ENCODE measurements at places on chromosomes 5 and 9. TPM values are rescaled to one million over a fixed set of nuclear protein-coding genes. Genes with fewer than 3 reads are reported as not detected.

- peaks cover 22% of the 10 kb centered on the region for H3K4me1 ChIP-seq
- peak; percentile 23 for DNase-seq
- H3K27ac ChIP-seq = no peak overlapping the region
- no peaks in the 10 kb centered on the region for H3K27me3 ChIP-seq
- no peak overlapping the region for H3K4me3 ChIP-seq
Observed at GRCh38 chr5:179800071-179800695, 6.4 kb downstream of the LTC4S start.

- no peak for DNase-seq
- no peak overlapping the region for H3K27ac ChIP-seq
- no peak overlapping the region for H3K4me3 ChIP-seq
- no peaks in the 10 kb centered on the region for H3K27me3 ChIP-seq
Observed at GRCh38 chr9:82939451-82939850, 123.5 kb downstream of the RASEF start.

DNA sequence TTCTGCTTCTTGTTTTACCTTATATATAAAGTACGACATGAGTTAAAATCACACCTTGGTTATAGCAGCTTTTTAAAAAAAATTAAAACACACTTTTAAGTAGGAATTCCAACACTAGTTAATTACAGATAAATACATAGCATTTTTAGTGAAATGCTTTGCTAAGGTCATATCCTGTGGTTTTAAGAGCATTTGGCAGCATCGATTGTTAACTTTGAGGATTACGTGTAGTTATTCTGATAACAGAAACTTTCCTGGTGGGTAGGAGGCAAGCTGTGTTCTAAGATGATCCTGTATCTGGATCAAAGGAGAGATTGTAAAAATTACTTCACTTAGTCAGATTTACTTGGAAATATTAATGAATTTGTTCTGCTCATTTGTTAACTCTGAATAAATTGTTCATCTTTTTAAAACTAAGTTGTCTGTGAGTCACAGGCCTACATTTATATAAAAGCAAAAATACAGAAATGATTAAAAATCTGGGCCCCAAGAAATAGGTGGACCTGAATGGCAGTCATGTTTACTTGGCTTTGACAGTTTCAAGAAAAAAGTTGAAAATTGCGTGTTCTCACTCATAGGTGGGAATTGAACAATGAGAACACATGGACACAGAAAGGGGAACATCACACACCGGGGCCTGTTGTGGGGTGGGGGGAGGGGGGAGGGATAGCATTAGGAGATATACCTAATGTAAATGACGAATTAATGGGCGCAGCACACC lies 58.3 kb downstream of the TRIO start:
- no peaks in the 10 kb centered on the region for H3K27me3 ChIP-seq
- no peaks in the 10 kb centered on the region for H3K36me3 ChIP-seq
- H3K4me1 ChIP-seq = peaks cover 84% of the 10 kb centered on the region
- peak overlapping the region; percentile 53 for H3K27ac ChIP-seq
- no peak overlapping the region for H3K4me3 ChIP-seq

GRCh38 chr9:18020121-18020745 lies 441.4 kb downstream of the SH3GL2 start:
- no peak overlapping the region for H3K4me3 ChIP-seq
- H3K36me3 ChIP-seq = no peaks in the 10 kb centered on the region
- no peak overlapping the region for H3K27ac ChIP-seq
- no peaks in the 10 kb centered on the region for H3K4me1 ChIP-seq

GRCh38 chr9:15104826-15105420 lies 194.7 kb upstream of the FREM1 start:
- H3K27me3 ChIP-seq = no peaks in the 10 kb centered on the region
- no peaks in the 10 kb centered on the region for H3K4me1 ChIP-seq
- H3K27ac ChIP-seq = no peak overlapping the region
- H3K4me3 ChIP-seq = no peak overlapping the region
- no peaks in the 10 kb centered on the region for H3K36me3 ChIP-seq
- no peak for DNase-seq

GRCh38 chr5:109315245-109315644 lies 94.5 kb downstream of the PJA2 start:
- no peaks in the 10 kb centered on the region for H3K27me3 ChIP-seq
- H3K4me1 ChIP-seq = no peaks in the 10 kb centered on the region
- DNase-seq = no peak
- no peaks in the 10 kb centered on the region for H3K36me3 ChIP-seq
- no peak overlapping the region for H3K27ac ChIP-seq
- H3K4me3 ChIP-seq = no peak overlapping the region

GRCh38 chr5:158414333-158414762 lies 555.4 kb upstream of the CLINT1 start:
- H3K4me1 ChIP-seq = peaks cover 17% of the 10 kb centered on the region
- H3K27ac ChIP-seq = peak overlapping the region; percentile 31
- H3K36me3 ChIP-seq = no peaks in the 10 kb centered on the region
- H3K27me3 ChIP-seq = no peaks in the 10 kb centered on the region
- no peak for DNase-seq
- no peak overlapping the region for H3K4me3 ChIP-seq

DNA sequence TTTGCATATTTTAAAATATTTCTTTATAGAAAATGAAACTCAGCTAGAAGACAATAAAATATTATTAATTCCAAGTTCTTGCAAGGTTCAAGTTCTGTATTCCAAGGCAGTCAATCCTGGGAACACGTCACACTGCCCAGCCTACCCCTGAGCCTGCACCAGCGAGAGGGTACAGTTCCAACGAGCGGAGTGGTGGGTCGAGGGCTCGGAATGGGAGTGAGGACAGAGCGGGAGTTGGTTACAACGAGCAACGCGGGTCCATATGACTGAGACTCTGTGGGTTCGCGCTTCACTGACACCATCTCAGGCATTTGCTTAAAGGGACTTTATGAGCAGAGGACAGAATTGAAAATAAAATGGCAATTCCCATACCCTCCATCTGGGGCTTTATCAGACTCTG lies 40.0 kb upstream of the SPTLC1 start:
- H3K36me3 ChIP-seq = no peaks in the 10 kb centered on the region
- peak; percentile 18 for DNase-seq
- H3K27me3 ChIP-seq = no peaks in the 10 kb centered on the region
- H3K4me1 ChIP-seq = no peaks in the 10 kb centered on the region

DNA sequence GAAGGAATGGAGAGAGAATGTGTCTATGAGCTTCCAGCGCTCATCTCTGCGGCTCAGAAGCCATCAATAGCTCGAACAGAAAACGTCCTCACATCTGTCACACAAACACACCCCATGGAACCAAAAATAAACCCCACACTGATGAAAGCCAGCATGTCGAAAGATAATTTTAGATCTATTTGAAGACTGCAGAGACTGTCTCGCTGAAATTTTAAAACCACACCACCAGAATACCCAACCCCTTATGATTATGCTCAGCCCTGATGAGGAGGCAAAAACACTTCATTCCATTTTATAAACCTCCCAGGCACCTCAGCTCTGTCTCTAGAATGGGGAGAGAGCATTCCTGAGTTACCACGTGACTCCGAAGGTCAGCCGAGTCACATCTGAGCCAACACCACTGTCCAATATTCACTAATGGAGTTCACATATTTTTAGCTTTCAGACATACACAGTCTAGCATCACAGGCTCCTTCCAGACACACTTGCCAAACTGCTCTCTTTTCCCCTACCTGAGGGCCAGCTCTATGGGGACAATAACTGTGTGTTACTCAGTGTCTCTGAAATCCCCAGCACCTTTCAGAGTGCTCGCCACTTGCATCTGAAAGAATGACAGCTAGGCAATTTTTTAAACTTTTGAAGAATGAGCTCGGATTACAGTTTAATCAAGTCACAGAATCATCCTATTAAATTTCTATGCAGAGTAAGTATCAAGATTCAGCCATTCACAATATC lies 63.2 kb downstream of the SERINC5 start:
- DNase-seq = peak; percentile 40
- H3K27ac ChIP-seq = peak overlapping the region; percentile 71
- H3K27me3 ChIP-seq = no peaks in the 10 kb centered on the region
- peaks cover 68% of the 10 kb centered on the region for H3K4me1 ChIP-seq
- H3K36me3 ChIP-seq = no peaks in the 10 kb centered on the region

- DNase-seq = no peak
- H3K36me3 ChIP-seq = no peaks in the 10 kb centered on the region
- H3K27me3 ChIP-seq = no peaks in the 10 kb centered on the region
- no peaks in the 10 kb centered on the region for H3K4me1 ChIP-seq
- H3K27ac ChIP-seq = no peak overlapping the region
- H3K4me3 ChIP-seq = no peak overlapping the region
Observed at GRCh38 chr9:77712533-77713130, 64.5 kb upstream of the GNA14 start.

- peaks cover 5% of the 10 kb centered on the region for H3K4me1 ChIP-seq
- DNase-seq = no peak
- H3K4me3 ChIP-seq = no peak overlapping the region
- H3K36me3 ChIP-seq = no peaks in the 10 kb centered on the region
- no peak overlapping the region for H3K27ac ChIP-seq
Observed at GRCh38 chr5:95029569-95030366, 255.1 kb downstream of the MCTP1 start.

GRCh38 chr9:78112406-78112805 lies 80.8 kb upstream of the GNAQ start:
- no peak for DNase-seq
- H3K36me3 ChIP-seq = no peaks in the 10 kb centered on the region
- H3K4me1 ChIP-seq = no peaks in the 10 kb centered on the region
- no peak overlapping the region for H3K27ac ChIP-seq
- no peak overlapping the region for H3K4me3 ChIP-seq

- H3K4me1 ChIP-seq = no peaks in the 10 kb centered on the region
- no peak overlapping the region for H3K4me3 ChIP-seq
- no peaks in the 10 kb centered on the region for H3K27me3 ChIP-seq
- H3K36me3 ChIP-seq = no peaks in the 10 kb centered on the region
- no peak overlapping the region for H3K27ac ChIP-seq
Observed at GRCh38 chr5:119792161-119792799, 162.9 kb downstream of the FAM170A start.

DNA sequence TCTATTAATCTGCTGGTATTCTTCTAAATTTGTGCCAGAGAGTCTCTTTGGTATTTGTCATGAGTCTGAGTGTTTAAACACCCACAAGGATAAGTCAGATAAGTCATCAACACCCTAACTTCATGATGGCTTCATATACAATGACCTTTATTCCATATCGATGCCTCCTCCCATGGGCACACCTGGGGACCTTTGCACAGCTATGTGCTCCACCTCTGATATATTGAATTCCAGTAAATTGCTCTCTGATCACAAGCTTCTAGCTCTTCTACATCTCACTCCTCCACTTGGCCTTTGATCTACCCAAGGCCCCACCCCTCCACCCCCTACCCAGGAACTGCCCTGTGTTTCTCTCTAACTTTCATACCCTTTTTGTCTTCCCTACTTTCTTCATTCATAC lies 102.7 kb upstream of the MIER3 start:
- DNase-seq = no peak
- no peaks in the 10 kb centered on the region for H3K4me1 ChIP-seq
- H3K36me3 ChIP-seq = no peaks in the 10 kb centered on the region
- no peak overlapping the region for H3K27ac ChIP-seq

RNF180 gene
- 20.2 TPM for total RNA-seq

CD274 gene
- 54.4 TPM for total RNA-seq

LCNL1 gene
- total RNA-seq = 2.0 TPM

GRAMD2B gene
- 28.2 TPM for total RNA-seq
